ENCODE measurements at places on chromosomes 6 and 20.

- DNase-seq, result peak; percentile 1
These were observed 591.4 kb downstream of the RNF144B start for GRCh38 chr6:18978337-18979128.

DNA sequence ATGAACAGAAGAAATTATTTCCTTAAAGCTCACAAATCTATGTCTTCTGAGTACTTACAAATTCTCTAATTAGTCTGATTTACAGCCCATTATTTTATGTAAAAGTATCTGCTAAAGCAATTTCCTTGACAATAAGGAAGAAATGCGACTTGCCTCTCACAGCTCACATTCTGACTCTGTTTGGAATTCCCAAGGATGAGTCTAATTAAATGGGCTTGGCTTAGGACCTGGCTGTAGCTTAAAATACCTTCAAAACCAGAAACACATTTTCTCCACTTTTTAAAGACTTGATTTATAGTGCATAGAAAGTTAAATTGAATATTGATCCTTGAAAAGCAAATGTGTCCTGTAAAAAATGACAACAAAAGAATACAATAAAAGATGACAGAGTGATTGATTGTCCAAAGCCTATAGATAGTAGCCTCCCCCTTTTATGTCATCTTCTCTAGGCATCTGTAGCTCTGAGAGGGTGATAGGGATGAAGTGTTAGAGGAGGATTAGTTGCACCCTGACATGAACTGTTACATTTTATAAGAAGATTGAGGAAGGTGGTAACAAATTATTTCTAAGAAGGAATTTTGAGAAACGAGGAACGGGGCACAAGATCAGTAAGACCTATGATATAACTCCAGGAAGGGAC is 118.9 kb downstream of the MACROD2 start:
- no peak for DNase-seq

DNA sequence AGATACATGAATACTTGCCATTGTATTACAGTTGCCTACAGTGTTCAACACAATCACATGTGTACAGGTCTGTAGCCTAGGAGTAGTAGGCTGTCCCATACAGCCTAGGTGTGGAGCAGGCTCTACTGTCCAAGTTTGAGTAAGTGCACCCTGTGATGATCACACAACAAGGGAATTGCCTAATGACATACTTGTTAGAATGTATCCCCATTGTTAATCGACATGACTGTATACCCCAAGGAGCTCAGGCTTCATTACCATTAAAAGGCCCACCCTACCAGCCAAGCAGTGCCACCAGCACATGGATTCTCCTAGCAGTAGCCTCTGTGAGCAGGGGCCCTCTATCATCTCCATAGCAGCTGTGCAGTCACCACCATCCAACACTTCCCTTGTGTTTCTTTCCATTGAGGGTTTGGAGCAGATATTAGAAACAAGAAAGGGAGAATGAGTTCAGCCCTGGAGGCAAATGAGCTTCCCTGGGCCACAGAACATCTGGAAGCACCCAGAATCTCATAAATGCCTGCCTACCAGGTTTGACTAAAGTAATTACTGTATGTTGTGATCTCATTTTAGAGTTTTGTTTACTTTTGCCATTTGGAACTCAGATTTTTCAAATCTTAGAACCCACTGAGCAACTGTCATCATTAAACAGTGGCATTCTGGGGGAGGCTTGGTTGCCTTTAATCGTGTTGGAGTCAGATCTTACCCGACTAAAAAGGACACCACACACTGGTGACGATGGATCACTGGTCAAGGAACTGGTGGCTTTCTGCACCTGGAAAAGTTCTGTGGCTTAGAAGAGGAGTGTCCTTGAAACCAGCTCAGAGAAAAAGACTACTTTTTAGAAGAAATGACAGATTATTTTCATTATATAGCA is 104.9 kb downstream of the TULP4 start:
- no peak for DNase-seq

GRCh38 chr6:25279748-25280343 is 672 bp downstream of the CARMIL1 start:
- DNase-seq, result peak; percentile 27

DNA sequence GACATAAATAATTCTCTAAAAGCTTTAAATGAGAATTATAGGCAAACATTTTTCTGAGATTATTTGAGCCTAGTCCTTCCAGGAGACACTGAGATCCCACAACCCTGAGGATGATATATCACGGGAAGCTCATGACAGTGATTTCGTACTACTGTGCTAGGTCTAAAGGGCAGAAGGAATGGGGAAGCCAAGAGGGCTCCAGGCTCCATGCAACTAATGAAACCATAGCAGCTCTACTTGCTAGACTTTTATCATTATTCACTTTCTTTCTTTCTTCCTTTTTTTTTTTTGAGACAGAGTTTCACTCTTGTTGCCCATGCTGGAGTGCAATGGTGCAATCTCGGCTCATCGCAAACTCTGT is 57.3 kb upstream of the SGK1 start:
- no peak for DNase-seq

- no peak for DNase-seq
These were observed 69.7 kb upstream of the NHSL1 start for GRCh38 chr6:138568997-138569396.

DNA sequence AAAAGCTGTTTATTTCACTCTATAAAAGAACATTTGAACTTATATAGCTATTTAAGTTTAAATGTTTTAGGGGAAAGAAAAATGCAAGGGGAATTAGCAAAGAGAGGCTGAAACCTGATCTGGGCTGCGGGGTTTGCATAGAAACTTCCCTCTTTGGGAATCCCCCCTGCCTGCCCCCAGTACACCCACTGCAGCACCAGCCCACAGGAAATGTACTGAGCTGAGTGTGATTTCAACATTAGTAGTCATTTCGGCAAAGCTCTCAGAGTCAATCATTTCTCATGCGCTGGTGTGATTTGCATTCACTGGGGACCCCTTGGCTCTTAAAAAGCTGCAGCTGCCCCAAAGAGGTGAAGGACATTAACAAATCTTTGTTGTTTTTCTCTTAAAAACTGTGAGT is 859.4 kb downstream of the MAFB start:
- no peak for DNase-seq

DNA sequence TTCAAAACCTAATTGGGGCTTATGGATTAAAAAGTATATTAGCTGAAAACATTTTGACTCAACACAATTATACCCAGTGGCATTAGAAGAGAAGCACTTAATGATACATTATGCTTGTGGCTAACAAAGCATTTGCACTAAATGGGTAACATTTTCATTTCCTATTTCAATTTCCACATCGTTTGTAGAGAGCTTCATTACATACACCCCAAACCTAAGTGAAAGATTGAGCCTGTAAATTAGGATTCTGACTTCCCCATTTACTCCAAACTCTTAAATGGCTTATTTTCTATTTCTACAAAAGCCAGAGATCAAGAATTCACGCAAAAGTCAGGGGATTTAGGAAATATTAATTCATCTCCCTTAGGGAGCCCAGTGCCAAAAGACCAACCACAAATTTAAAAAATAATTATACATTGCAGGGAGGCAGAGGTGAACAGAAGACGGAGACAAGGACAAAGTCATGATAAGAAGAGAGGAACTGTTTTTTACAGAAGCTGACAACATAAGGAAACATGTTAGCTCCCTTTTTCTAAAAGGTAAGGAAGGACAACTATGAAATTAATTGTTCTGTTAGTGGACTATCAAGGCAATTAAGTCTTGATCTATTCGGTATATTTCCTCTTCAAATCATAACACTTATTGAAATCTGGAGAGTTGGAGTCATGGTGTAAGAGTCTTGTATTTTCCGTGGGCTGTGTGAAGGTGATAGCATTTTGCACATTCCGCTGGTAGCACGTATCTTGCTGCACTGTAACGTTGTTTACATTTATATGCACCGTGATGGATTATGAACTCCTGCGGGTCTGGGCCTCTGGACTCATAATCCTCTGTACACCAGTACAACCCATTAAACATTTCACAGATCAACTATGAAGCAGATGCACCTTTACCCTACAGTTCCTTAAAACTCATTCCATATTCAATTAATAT is 24.8 kb upstream of the EZR start:
- DNase-seq, result no peak

DNA sequence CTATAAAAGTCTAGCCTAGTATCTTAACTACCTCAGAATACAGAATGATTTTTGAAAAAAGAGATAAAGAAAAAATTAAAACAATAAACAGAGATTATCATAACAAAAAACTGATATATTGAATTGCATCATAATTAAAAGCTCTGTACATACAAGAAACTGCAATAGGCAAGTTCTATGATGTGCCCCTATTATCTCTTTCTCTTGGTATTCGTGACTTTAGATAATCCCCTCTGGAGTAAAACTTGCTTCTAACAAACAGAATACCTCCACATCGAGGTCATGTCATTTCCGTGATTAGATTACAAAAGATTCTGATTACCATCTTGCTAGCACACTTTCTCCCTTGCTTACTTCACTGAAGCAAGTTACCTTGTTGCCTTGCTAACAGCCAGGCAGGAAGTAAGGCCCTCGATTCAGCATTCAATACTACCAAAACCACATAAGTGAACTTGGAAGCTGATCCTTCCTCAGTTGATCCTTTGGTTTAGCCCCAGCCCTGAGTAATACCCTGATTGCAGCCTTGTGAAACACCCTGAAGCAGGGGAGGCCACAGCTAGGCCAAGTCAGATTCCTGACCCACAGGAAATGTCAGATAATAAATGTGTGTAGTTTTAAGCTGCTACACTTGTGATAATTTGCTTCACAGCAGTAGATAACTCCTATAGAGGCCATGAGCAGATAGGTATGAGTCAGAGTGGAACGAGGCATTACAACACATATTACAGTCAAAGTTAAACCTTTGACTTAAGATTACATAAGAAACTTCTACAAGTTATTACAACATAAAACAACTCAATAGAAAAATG is 53.7 kb upstream of the TMX4 start:
- DNase-seq, result peak; percentile 25

- DNase-seq, result peak; percentile 49
These were observed 70.3 kb upstream of the RALGAPA2 start for GRCh38 chr20:20782755-20783154.

DNA sequence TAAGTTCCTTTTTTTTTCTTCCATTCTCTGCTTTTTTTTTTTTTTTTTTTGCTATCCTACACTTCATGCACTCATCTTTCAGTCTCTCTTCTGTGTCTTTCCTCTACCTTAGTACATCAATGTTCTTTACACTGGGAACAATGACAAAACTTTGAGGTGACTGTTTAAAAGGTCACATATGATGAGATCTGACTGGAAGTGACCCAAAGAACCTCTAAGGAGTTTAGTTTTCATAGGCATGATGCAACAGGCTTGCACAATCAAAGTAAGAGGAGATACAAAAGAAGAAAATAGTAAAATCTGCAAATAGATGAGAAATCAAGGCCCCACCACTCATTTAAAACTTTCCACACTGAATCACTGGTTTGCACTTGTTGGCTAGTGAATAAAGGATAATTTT is 840.8 kb downstream of the TBC1D32 start:
- no peak for DNase-seq

DNA sequence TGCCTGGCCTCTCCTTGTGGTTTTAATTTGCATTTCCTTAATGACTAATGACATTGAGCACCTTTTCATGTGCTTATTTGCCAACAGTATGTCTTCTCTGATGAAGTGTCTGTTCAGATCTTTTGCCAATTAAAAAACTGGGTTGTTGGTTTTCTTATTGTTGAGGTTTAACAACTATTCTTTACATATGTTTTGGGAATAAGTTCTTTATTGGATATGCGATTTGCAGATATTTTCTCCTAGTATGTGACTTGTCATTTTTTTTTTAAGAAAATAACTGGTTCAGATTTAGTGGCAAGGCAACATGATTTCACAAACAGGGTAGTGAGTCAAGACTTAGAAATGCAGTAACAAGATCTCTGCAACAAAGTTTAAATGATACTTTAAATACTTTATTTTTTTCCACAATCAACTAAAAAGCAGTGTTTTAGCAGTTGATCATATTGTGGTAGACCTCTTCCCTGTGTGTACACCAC is 67.8 kb downstream of the TIAM2 start:
- no peak for DNase-seq

DNA sequence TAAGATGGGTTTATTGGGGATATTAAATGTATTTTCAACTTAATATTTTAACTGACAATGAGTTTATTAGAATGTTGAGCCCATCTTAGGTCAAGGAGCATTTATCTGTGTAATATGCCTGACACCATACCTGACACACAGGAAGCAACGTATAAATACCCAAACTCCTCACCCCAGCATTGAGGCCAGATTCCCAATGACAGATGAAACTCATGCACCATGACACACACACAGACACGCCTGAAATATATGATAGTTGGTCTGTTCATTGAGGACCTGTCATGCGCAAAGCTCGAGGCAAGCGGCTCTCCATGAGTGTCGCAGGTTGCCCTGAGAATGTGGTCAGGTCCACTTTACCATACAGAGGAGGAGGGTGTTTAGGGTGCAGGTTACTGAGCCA is 64.1 kb downstream of the GFOD1 start:
- no peak for DNase-seq

- no peak for DNase-seq
These were observed 10.2 kb downstream of the CASS4 start for GRCh38 chr20:56422076-56422823.

DNA sequence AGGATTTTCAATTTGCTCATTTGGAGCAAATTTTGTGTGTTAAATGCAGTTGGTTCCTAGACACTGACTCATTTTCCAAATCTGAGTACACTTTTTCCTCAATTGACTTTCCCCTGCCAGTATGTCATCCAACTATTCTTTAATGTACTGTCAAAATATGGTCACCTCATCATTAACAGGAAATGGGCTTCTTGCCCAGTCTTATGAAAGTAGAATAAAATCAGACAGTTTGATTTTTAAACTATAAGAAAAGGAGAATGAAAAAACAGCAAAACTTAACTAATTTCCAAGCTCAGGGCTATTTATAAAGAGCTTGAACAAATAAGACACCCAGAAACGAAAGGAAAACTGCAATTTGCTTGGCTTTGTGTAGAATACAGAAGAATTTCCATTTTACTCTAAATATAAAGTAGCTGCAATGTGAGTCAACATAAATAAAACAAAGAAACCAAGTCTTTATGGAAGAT is 43.7 kb upstream of the RAB23 start:
- DNase-seq, result no peak

- DNase-seq, result no peak
These were observed 112.8 kb downstream of the QKI start for GRCh38 chr6:163527291-163527690.

DNA sequence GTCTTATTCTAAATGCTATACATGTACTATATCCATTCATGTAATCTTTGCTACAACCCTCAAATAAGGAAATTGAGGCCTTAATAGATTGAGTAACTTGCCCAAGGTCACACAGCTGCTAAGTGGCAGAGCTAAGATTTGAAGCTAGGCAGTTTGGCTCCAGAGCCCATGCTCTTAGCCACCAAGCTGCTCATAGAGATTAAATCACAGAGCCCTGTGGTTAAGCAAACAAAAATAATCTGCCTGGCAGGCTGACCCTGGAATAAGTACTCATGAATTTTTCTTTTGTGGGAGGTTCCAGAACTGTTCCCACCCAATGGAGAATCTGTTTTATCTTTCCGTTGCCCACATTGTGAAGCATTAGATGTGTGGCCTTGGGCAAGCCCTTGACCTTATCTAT is 7.4 kb downstream of the AAR2 start:
- DNase-seq, result no peak
